ELR (cell line): ENCODE measurements at places on chromosomes 5 and 9.

- no peak for DNase-seq
These were observed 39.1 kb upstream of the RASGRF2 start for GRCh38 chr5:80921026-80921425.

GRCh38 chr5:115629903-115630302 lies 4.1 kb upstream of the TMED7 start:
- no peak for DNase-seq

GRCh38 chr9:87676976-87677775 lies 48.7 kb upstream of the CTSL start:
- no peak for DNase-seq

DNA sequence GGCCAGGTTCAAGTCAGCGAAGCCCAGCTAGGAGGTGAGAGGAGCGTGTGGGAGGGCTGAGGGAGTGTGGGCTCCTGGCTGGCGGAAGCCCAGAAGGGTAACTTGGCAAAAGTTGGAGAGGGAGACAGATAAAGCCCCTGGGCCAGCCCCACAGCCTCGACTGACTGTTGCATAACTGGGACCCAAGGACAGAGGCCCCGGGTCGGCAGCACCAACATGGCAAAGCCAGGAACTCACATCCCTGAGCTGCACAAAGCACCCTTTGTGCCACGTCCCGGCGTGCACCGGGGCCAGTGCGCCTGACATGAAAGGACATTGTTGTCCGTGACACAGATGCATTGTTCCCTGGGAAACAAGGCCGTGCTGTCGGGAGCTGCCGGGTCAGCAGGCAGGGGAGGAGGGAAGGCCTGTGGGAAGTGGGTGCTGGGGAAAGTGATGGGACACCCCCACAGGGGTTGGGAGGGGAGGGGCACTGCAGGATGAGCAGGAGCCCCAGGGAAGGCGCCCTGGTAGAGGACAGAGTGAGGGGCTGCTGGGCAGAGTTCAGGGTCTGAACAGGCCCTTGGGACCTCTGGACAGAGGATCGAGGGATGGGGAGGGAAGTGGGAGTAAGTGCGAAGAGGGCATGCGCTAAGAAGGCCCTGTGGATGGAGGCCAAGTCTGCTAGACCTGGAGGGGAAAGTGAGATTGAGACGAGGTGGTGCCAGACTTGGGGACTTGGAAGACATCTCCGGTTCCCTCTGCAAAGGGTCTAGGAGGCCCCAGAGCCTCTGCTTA lies 13.0 kb upstream of the DPM2 start:
- DNase-seq: no peak

GRCh38 chr5:109987355-109987754 lies 297.6 kb downstream of the MAN2A1 start:
- DNase-seq: peak; percentile 30

DNA sequence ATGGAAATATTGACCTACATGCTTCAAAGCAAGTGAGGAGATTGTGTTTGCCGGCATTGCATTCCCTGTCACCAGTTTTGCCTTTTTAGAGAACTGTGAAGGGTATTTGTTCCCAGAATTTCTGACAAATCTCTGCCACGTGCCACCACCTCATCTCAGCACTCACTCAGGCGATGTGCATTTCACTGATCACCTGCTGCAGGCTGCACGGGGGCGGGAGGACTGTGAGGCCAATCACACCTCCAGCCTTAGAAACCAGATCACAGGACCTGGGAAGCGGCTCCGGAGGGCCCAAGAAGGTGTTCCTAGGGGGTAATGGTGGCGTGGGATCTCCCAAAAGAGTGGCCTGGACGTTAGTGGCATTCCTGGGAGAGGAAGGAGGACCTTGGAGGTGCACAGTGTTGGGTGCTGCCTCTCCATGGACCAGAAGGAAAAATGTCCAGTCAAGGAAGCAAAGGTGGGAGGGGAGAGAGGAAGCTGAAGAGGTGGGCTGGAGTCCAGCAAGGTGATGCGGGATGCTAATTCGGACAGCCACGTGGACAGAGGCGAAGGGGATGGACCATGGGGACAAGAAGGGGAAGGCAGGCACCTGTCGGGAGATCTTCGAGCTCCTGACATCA lies 63.6 kb upstream of the OLFM1 start:
- DNase-seq: no peak

DNA sequence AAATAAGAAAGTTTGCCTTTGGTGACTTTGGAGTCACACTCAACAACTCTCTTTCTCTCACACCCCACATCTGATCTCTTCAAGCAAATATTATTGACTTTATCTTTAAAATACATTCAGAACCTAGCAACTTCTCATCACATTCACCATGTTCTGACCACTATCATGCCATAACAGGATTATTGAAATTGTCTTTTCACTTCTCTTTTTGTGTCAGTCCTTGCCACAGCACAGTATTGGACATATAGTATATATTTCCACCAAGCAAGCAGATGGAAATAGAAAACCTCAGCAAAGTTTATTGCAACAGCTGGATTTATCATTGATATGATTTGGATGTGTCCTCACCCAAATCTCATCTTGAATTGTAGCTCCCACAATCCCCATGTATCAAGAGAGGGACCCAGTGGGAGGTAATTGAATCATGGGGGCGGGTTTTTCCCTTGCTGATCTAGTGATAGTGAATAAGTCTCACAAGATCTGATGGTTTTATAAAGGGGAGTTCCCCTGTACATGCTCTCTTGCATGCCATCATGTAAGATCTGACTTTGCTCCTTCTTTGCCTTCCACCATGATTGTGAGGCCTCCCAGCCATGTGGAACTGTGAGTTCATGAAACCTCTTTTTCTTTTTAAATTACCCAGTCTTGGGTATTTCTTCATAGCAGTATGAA lies 26.9 kb upstream of the ITGA1 start:
- DNase-seq: no peak

DNA sequence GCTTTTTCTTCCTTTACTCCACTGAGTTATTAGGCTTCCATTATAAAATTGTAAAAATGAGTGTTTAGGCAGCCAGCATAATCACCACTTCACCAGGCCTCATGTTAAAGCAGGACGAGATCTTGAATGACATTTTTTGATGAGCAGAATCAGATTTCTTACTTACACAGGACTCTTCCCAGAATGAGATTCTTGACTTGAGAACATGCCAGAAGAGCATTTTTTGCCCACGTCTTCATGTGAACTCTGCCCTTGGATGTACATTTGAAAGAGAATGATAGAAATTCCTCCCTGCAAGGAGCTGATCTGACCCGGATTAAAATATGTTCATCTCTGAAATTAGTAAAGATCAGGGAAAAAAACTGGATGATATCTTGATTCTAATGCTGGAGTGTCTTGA lies 212.1 kb upstream of the ADRA1B start:
- DNase-seq: no peak

- no peak for DNase-seq
These were observed 166 bp downstream of the SEPTIN8 start for GRCh38 chr5:132776938-132777208.

GRCh38 chr5:73759771-73760170 lies 133.8 kb downstream of the ARHGEF28 start:
- DNase-seq: no peak

DNA sequence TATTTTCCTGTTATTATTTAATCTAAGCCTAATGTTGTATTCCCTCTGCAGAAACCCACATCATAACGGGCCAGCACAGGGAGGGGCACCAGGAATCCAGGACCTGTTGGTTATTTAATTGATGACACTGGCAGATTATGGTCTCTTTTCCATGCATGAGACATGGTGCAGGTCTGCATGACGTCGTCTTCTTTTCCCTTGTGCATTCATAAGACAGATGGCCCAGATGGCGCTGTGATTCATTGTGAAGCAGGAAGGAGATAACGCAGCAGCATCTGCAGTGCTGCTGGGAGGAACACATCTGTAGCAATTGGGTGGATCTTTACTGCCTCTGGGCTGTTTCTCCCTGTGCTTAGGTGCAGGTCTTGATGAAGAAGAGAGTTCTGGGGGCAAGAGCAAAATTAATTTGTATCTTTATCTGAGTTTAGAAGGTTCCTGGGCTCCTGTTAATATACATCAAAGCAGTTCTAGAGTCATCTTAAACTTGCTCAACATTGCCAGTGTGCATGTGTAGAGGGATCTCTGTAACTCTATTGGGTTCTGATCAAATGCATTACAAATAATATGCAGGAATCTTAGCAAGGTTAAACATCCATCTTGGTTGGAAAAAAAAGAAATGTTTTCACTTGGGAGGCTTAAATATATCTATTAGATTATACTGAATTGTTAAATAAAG lies 176.1 kb downstream of the PCSK1 start:
- peak; percentile 97 for DNase-seq

DNA sequence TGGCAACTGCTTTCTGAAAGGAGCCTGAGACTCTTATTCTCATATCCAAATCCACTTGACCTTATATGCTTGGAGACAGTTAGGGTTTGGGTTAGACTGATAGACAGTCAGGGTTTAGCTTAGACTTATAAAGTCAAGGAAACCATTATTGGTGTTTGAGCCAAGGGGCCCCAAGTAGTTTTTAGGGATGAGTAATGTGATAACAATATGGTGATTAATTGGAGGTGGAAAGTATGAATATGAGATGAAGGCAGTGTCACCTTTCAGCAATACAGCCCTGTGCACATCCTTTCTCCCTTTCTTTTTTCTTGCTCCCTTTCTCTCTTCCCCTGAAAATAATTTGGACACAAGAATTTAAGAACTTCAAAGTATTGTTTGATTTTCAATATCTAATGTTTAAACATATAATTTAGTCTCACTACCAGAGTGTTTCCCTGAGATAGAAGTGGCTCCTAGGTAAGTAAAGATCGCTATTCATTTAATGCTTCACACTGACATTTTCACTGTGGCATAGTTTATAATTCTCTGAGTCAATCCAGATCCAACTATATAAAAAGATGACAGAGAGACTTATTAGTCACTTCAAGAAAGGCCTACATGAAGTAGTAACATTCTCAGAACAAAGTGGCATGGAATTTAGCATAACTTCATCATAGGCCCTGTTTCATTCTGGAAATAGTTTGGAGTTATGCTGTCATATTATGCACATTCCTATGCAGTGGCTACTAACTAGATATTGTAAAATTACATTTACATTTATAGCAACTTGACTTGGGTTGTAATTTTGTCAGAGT lies 200.8 kb downstream of the CHSY3 start:
- no peak for DNase-seq

DNA sequence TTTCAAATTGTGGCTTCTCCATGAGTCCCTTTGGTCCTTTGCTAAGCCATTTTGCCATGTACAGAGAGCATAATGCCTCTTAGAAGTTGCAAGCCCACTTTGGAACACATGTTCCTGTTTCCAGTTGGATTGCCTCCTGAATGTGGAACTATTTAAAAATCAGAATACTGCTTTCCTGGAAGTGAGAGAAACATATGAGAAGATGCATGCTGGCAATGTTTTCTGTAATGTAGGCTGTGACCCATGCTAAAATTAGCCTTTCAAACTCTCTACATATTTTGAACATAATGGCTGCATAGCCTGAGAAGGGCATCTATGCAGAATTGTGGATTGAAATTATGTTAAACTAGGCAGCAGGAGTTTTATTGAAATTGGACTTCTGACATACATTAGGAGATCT lies 175.5 kb upstream of the PAPPA start:
- no peak for DNase-seq

GRCh38 chr5:39175273-39175955 lies 43.9 kb downstream of the FYB1 start:
- DNase-seq: no peak

- DNase-seq: no peak
These were observed 106.6 kb downstream of the DENND1A start for GRCh38 chr9:123823194-123823947.

GRCh38 chr5:53191548-53192165 lies 82.1 kb upstream of the MOCS2 start:
- peak; percentile 32 for DNase-seq

- no peak for DNase-seq
These were observed 24.4 kb downstream of the SHC3 start for GRCh38 chr9:89154218-89154617.

- DNase-seq: no peak
These were observed 344.4 kb downstream of the MAN2A1 start for GRCh38 chr5:110034056-110034600.

DNA sequence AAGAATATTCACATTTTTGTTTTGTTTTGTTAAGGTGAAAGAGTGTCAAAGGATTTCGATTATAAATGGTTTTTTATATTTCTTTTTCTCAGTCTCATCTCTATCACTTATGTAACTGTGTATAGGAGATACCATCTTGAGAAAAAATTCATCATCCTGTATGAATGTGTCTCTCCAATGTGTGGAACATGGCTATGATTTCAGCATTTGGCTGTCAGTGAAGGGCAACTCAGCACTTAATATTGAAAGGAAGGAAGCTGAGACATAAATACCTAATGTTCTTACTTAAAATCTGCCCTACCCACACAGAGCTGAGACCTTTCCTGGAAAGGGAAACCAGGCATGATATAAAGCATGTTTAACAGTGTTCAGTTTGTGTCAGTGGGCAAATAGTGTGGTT lies 474.2 kb upstream of the RIOK2 start:
- peak; percentile 21 for DNase-seq

DNA sequence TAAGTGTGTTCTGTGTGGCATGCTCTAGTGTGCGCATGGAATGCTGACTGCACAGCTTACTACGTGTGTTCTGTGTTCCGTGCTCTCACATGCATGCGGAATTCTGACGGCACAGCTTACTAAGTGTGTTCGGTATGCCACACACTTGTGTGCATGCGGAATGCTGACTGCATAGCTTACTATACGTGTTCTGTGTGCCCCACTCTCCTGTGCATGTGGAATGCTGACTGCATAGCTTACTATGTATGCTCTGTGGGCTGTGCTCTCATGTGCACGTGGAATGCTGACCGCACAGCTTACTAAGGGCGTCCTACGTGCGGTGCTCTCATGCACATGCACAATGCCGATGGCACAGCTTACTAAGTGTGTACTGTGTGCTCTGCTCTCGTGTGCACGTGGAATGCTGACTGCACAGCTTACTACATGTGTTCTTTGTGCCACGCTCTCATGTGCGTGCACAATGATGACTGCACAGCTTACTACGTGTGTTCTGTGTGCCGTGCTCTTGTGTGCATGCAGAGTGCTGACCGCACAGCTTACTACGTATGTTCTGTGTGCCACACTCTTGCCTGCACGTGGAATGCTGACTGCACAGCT lies 548.9 kb downstream of the IRX1 start:
- no peak for DNase-seq

- DNase-seq: no peak
These were observed 2.4 kb upstream of the OR5C1 start for GRCh38 chr9:122786338-122786737.

DNA sequence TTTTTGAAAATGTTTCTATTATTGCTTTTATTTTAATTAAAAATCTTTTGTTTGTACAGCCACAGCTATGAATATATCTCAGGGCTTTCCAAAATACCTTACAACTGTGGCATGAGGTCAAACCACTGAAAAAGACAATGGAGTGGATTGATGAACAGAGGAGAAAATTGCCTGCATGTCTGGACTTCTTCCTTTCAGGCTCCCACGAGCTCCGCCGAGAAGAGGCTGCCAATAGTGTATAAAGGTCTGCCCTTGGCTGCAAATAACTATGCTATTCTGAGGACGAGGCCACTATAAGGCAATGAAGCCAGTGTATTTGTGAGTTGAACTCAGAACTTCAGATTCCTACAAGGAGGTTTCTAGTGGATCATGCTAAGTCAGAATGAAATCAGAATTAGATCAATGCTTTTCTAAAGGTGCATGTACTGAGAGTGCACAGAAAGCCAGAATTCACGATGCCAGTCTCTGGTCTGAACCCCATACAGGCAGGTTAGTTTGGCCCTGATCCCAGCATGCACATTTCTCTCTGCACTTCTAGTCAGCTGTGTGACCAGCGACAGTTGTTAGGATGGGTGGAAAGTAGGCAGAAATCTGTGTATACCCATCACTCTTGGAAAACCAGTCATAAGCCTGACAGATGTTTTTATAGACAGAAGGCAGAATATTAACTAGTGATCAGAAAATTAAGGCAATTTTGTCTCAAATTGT lies 42.7 kb upstream of the PLPP1 start:
- no peak for DNase-seq
